Hematopoietic multipotent progenitor cell treated with erythropoietin and hydrocortisone succinate and interleukin-3 and kit ligand, for 8 days (in vitro differentiated cells): ENCODE measurements at places on chromosomes 3 and 15.

- no peak for DNase-seq
These were observed 76.1 kb upstream of the GAP43 start for GRCh38 chr3:115547207-115547606.

DNA sequence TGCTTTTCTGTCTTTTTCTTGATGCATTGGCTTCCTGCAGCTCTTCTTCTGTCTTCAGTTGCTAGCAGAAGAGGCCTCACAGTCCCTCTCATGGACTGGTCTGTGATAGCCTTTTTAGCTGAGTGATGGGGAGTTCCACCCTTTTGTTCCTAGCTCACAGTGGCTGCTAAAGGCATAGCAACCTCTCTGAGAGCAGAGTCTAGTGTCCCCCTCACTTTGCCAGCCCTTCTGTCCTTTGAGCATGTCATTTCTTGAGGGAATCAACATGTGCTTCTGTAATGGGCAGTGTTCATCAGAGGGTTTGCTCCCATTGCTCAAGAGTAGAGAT is 44.4 kb downstream of the GAP43 start:
- no peak for DNase-seq

- peak; percentile 95 for DNase-seq
These were observed 3.8 kb upstream of the ABHD5 start for GRCh38 chr3:43686700-43687498.

GRCh38 chr3:128155616-128156360 is 2.5 kb downstream of the EEFSEC start:
- no peak for DNase-seq
